MV-4-11 (cell line): ENCODE measurements at places on chromosomes 12 and 14.

GRCh38 chr12:105920161-105920684 lies 218.5 kb downstream of the NUAK1 start:
- DNase-seq: no peak

GRCh38 chr14:95281560-95282176 lies 38.0 kb downstream of the CLMN start:
- no peak for DNase-seq

DNA sequence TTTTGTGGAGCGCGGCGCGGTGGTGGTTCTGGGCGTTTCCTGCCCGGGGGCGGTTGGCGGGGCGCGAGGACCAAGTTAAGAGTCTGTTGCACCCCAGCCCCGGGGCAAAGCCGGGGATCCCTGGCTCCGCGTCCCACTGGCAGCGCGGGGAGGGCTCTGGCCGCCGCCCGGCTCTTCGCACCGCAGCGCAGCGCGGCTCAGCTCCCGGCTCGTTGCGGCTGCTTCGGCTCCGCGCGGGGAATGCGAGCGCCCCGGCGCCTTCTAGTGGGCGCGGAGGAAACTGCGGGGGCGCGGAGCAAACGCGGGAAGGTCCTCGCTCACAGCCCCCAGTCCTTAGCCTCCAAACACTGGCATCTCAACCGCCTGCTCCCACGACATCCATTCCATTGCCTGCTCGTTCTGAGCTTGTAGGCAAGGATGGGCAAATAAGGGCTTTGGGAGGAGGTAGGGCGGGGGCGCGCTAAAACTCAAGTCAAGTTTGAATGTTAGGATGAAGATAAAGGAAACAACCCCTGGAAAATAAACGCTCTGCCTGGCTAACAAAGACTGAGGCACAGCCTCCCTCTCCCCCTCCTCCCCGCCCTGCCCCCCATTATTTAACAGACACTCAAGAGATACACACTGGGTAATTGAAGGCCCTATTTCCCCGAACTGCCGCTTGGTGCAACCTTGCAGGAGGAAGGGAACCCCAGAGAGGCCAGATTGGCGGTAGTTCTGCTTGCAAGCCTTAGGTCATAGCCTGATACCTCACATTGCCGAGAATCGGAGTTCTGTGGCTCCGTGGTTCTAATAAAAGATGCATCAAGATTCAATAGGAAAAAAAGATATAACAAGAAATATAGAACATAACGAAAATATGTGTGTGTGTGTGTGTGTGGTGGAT lies at the start of gene B4GALNT1:
Gene B4GALNT1, minus strand, starts transcription at position 244 of the 883 bp plus-strand sequence. CDS start 1,069 bp downstream, outside the sequence.
- peak; percentile 11 for DNase-seq

DNA sequence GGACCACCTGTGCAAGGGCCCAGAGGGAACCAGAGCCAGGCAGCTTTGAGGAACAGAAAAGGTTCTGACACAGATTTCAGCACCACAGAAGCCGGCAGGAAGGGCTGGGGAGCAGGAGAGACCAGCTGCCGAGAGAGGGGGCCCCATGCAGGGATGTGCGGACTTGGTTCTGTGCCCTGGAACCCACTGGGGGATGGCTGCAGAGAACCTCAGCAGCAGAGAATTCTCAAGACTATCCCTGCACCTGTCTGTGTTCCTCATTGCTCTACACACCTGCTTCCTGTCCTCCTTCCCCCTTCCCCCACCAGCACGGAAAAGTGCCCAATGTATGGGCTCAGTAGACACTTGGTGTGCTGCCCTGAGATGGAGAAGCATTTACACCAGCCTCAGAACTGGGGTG lies 3.2 kb downstream of the SERPINA9 start:
- DNase-seq: no peak

GRCh38 chr14:73295198-73295796 lies 58.0 kb downstream of the PAPLN start:
- DNase-seq: peak; percentile 38

DNA sequence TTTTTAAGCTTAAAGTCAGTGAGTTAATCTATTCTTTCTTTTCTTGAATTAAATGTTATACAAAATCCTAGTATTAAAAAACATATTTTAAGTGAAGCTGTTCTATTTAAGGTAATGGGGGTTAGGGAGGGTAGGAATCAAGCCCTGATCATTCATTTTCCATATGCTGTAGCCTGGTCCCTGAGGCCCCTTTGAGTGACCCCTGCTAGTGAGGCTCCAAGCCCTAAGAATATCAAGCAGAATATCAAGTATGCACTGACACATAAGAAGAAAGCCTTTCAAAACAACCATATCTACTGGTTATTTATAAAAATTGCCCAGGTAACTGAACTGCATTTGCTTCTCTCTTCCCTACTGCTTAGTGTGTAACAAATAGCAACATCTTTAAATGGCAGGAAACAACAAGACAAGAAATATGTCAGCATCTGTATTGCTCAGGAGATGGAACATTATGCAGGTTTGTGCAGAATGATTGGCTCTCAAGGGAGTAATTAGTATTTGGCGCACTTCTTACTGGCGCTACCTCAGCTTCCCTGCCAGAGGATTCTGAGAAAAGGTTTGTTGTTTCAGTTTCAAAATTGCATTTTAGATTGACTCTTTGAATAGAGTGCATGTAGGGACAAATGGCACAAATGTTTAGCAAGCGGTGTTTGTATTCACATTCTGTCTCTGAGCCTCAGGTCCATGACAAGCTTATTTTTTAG lies 223.0 kb downstream of the DUSP6 start:
- no peak for DNase-seq

DNA sequence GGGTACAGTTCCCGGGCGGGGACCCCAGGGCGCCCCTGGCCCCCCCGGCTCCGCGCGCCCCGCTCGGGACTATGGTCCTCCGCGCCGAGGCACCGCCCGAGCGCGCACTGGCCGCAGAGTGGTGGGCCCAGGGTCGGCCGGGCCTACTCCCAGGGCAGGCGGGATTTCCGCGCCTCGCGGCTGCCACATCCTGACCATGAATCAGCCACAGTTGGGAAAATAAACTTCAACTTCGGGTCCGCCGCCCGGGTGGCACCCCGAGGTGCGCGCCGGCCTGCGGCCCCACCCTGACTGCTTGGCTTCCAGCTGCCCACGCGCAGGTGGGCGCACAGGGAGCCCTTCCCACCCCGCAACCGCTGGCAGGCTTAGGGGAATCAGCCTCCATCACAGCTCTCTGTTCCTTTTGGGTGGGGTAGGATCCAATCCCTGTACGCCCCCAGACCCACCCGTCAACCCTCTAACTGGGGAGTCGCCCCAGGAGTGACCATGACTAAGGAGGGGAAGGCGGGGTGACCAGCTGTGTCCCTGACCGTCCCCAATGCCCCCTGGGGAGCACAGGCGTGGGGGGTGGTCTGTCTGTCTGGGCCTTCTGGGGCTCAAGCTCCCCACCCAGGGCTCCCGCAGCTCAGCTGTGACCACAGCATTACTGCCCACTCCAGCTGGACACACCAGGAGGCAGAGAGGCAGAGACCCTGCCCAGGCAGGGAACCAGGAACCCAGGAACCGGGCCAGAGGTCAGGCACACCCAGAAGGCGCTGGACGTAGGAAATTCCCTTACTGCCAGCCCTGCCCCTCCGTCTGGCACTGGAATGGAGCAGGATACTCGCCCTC lies 678 bp downstream of the INF2 start:
- no peak for DNase-seq

DNA sequence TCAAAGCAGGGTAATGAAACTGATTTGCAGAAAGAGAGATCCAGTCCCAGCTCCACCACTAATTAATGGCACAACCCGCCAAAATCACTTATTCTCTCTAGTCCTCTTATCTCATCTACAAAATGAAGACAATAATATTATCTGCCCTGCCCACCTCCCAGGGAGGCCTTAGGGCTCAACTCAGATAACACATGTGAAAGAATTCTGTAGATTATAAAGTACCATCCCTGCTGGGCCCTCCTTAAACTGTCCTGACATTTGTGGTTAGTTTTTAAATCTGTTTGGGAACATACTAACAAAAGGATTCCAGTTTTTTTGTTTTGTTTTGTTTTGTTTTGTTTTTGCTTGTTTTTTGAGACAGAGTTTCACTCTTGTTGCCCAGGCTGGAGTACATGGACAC lies 7.3 kb downstream of the POMT2 start:
- no peak for DNase-seq

DNA sequence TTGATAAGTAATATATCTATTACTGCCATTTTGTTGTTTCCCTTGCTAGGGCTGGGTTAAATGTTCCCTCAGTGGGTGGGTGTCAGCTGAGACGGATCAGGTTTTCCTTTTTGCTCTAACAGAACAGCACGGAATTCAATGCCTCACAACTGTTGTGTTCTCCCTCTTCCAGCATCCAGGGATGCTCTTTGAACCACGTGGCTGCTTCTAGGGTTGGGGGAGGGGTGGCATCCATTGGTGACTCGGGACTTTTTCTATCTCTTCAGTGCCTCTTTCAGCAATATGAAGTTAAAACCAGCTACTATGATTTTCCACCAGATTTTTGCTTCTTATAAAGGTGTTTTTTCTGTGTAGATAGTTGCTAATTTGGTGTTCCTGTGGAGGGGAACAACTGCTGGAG lies 884.9 kb upstream of the FOXG1 start:
- no peak for DNase-seq

DNA sequence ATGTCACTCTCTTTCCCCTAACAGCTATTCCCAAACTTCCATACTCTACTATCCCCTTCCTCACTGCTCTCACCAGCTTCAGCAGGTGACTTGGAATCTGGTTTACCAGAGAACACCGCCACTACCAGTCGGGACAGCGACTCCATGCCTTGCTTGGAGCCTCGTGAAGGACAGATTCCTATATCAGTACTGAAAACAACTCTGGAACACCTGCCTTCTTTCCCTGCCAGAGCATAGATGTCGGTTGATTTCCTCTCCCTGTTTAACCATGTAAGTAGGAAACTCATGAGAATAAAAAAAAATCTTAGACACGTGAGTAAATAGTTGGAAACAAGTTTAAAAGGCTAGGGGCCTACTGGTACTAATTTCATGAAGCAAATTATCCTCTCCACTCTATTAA lies 219.5 kb upstream of the ABCD2 start:
- DNase-seq: no peak

- no peak for DNase-seq
Measured at GRCh38 chr12:109069307-109070271, 17.2 kb downstream of the USP30 start.

DNA sequence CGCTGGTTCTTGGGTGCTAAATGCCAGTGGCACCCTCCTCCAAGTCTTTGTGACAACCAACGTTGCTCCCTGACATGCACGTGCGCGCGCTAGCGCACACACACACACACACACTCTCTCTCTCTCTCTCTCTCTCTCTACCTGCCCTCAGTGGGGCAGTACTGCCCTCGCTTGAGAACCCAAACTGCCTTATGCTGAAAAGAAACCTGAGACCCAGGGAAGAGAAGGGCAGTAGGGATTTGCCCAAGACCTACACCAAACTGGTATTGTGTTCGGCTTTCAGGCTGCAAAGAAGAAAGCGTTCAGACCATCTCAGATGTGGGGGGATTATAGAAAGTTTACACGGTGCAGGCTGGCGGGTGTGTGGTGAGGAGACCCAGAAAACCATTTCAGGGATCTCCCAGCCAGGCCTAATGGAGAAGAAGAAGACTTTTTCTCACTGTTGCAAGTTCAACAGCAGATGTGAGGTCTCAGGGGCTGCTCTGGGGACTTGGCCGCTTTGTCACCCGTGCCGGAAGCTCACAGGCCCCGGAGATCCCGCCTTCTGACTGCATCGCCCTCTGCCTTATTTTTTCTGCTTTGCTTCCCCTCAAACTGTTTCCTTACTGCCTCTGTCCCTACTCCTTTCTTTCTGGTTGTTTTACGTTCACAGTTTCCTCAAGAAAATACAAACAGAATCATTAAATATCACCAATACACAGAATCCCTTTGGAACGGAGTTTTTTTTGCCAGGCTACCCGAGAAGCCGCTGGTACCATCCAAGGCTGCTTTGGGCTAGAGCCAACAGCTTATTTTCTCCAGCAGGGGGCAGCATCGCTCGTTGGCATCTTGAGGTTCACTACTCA lies 82.4 kb downstream of the PPM1A start:
- peak; percentile 67 for DNase-seq

DNA sequence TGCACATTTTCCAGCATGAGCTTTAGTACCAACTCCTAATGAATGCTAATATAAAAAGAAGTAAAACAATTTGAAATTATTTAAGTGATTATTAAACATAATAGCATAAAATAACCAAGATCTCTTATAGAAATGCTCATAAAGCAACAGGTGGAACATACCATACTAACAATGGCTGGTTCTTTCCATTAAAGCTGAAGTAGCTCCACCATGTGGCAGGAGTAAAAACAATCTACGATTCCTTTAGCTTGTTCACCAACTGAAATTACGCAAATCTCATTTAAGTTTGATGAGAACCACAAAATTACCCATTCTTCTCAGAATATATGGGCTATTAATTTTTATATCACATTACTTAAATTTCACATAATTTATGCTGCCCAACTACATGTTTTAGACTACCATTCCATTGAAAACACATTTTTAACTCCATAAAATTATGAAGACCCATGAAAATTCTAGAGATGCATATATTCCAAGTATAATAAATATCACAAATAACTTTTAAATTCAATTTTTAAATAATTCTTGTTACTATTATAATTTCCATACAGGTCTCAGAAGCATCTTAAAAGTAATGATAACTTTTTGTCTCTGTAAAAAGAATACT lies 213.6 kb downstream of the DAD1 start:
- peak; percentile 44 for DNase-seq

- DNase-seq: no peak
Measured at GRCh38 chr14:99040052-99040451, 231.9 kb downstream of the BCL11B start.

GRCh38 chr12:12428961-12429657 lies 72.2 kb downstream of the BORCS5 start:
- DNase-seq: no peak

- DNase-seq: no peak
Measured at GRCh38 chr14:39488600-39488999, 56.4 kb upstream of the FBXO33 start.

GRCh38 chr14:70498191-70498590 lies 36.6 kb downstream of the ADAM20 start:
- no peak for DNase-seq

GRCh38 chr12:64181430-64182291 lies 40.4 kb downstream of the KICS2 start:
- DNase-seq: peak; percentile 17

- peak; percentile 97 for DNase-seq
Measured at GRCh38 chr12:38392554-38393144, 76.1 kb downstream of the ALG10B start.

DNA sequence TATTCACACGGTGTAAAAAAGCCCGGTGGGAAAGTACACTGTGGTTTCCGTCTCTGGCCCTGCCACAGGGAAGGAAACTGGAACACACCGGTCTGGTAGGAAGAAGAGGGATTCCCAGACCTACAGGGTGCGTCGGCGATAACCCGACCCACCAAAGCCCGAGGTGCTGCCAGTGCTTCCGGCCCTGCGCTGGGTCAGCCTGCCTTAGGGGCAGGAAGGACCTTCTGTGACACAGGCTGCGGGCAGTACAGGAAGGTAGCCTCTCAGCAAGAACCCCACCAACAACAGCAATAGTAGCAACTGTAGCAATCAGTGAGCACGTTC lies 169.5 kb upstream of the FKBP4 start:
- DNase-seq: no peak
